ENCODE measurements at places on chromosomes 4 and X. TPM values are rescaled to one million over a fixed set of nuclear protein-coding genes. Genes with fewer than 3 reads are reported as not detected.
A peak's percentile ranks its signal among the peaks of the same experiment; 100 is the strongest.

The ADGRL3 gene
- total RNA-seq = 4.2 TPM

DNA sequence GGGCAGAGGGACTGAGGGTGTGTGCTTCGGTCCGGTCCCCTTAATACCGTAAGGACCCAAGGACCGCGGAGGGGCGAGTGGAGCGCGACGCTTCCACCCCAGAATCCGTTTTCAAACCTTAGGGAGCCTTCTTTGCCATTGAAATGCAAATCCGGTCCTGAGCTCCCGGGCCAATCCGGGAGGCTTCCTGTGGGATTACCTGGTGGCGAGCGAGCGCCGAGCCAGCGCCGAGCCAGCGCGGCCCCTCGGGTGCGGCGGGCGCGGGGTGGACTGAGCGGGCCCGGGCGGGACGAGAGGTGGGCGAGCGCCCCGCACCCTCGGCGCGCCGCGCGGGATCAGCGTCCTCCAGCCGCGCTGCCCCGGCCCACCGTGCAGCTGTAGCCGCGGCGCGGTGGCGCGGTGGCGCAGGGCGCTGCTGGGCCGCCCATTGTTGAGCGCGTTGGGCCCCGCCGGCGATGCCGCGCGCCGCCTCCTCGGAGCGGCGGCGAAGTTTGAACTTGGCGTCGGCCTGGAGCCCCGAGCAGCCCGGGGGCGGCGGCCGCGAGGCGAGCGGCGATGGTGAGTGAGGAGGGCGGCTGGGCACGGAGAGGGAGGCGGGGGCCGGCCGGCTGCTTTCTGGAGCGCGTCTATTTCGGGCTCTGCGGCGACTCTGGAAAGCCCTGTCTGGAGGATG is 208.7 kb downstream of the SOWAHB start:
- H3K36me3 ChIP-seq = no peaks in the 10 kb centered on the region
- H3K4me3 ChIP-seq = peak overlapping the region; percentile 70
- no peak for DNase-seq
- peak overlapping the region; percentile 95 for H3K27ac ChIP-seq
- peaks cover 3% of the 10 kb centered on the region for H3K4me1 ChIP-seq

- no peaks in the 10 kb centered on the region for H3K4me1 ChIP-seq
- DNase-seq = no peak
- H3K36me3 ChIP-seq = no peaks in the 10 kb centered on the region
- no peaks in the 10 kb centered on the region for H3K27me3 ChIP-seq
- H3K27ac ChIP-seq = no peak overlapping the region
- no peak overlapping the region for H3K4me3 ChIP-seq
Measured at GRCh38 chrX:103418811-103419340, 42.5 kb downstream of the BEX3 start.

GRCh38 chr4:76718021-76718420 is 179.9 kb downstream of the SOWAHB start:
- H3K4me1 ChIP-seq = peaks cover 11% of the 10 kb centered on the region
- DNase-seq = no peak
- H3K4me3 ChIP-seq = no peak overlapping the region
- H3K36me3 ChIP-seq = no peaks in the 10 kb centered on the region
- no peaks in the 10 kb centered on the region for H3K27me3 ChIP-seq

The RPL39 gene
- total RNA-seq = 9,033 TPM

The NAP1L2 gene
- total RNA-seq = 2.6 TPM

DNA sequence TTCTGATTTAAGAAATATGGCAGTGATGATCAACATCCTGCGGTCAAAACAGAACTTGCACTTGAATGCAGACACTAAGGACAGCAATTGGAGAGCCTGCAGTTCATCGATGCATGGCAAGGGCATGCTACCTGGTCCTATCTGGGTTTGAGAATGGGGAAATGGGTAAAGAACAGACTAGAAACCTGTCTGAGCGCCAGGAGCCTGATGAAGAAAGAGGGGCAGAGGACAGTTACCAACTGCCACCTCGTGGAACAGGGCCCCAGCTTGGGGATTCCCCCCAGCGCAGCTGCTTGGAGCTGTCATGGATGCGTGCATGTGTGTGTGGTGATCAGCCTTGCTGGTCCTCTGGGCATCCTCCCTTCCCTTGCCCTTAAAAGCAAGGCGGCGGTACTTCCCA is 30.2 kb upstream of the NKRF start:
- no peak for DNase-seq
- H3K27me3 ChIP-seq = peaks cover 10% of the 10 kb centered on the region
- H3K36me3 ChIP-seq = no peaks in the 10 kb centered on the region
- H3K4me3 ChIP-seq = no peak overlapping the region
- H3K27ac ChIP-seq = no peak overlapping the region
- no peaks in the 10 kb centered on the region for H3K4me1 ChIP-seq

- no peaks in the 10 kb centered on the region for H3K4me1 ChIP-seq
- H3K27me3 ChIP-seq = no peaks in the 10 kb centered on the region
- H3K27ac ChIP-seq = no peak overlapping the region
- H3K4me3 ChIP-seq = no peak overlapping the region
Measured at GRCh38 chr4:6207602-6208001, 7.3 kb upstream of the JAKMIP1 start.

DNA sequence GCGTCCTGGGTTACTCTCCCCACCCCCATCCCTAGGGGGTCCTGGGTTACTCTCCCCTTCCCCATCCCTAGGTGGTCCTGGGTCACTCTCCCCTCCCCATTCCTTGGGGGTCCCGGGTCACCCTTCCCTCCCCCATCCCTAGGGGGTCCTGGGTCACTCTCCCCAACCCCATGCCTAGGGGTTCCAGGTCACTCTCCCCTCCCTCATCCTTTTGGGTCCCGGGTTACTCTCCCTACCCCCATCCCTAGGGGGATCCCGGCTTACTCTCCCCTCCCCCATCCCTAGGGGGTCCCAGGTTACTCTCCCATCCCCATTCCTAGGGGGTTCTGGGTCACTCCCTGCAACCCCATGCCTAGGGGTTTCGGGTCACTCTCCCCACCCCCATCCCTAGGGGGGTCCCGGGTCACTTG is 1.5 kb downstream of the ASMTL start:
- no peaks in the 10 kb centered on the region for H3K27me3 ChIP-seq
- peak overlapping the region; percentile 81 for H3K4me3 ChIP-seq
- H3K36me3 ChIP-seq = no peaks in the 10 kb centered on the region
- peak overlapping the region; percentile 80 for H3K27ac ChIP-seq
- no peak for DNase-seq

The RENBP gene
- 50.7 TPM for total RNA-seq

- no peak for DNase-seq
- no peaks in the 10 kb centered on the region for H3K4me1 ChIP-seq
- no peak overlapping the region for H3K4me3 ChIP-seq
Measured at GRCh38 chrX:69303231-69303630, 138.0 kb upstream of the PJA1 start.

The NSUN7 gene
- total RNA-seq = 9.5 TPM

- no peaks in the 10 kb centered on the region for H3K36me3 ChIP-seq
- H3K4me3 ChIP-seq = no peak overlapping the region
- H3K4me1 ChIP-seq = no peaks in the 10 kb centered on the region
- DNase-seq = no peak
- no peak overlapping the region for H3K27ac ChIP-seq
Measured at GRCh38 chrX:123830309-123830708, 29.5 kb upstream of the XIAP start.

The CENPE gene
- 1.3 TPM for total RNA-seq

The TAF9B gene
- 25.2 TPM for total RNA-seq

DNA sequence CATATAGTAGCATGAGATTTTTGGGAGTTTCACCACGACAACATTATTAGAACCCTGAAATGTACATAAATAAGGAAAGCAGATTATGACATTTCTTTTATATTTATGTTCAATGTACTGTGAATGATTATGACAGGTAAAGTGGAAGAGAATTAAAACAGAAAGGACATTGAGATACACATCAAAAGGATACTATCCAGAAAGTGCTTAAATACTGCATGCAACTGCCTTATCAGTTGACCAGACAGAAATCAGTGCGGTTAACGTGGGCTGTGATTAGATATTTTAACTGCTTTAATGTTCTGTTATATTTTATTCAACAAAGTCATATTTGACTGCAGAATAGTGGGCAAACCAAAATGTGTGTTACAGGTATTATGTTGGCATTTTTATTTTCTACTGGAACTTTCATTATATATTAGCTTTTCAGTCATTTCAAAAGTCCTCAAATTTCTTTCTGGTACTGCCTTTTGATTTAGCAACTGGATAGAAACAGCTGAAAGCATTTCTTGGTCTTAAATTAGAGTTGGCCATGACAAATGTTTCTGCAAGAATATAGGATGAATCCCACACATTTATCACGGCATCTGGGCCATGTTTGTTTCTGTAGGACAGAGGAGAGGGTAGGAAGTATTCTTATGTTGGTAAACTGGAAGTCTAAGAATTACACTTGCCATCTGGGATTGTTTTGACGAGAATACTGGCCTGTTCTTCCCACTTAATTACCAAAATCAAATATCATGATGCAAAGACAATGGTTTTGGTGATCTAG is 255.2 kb downstream of the SLC39A8 start:
- DNase-seq = no peak
- no peaks in the 10 kb centered on the region for H3K4me1 ChIP-seq
- H3K4me3 ChIP-seq = no peak overlapping the region
- no peaks in the 10 kb centered on the region for H3K27me3 ChIP-seq
- H3K27ac ChIP-seq = no peak overlapping the region

- H3K27ac ChIP-seq = peak overlapping the region; percentile 92
- no peaks in the 10 kb centered on the region for H3K4me1 ChIP-seq
- H3K27me3 ChIP-seq = no peaks in the 10 kb centered on the region
- H3K36me3 ChIP-seq = no peaks in the 10 kb centered on the region
- no peak for DNase-seq
Measured at GRCh38 chrX:48737940-48738339, 23.6 kb upstream of the GLOD5 start.

GRCh38 chrX:150257353-150258175 is 105.6 kb upstream of the MAMLD1 start:
- H3K27ac ChIP-seq = no peak overlapping the region
- no peak for DNase-seq
- no peaks in the 10 kb centered on the region for H3K27me3 ChIP-seq
- no peak overlapping the region for H3K4me3 ChIP-seq

The ZNF157 gene
- total RNA-seq = 0.29 TPM

The FAM241A gene
- total RNA-seq = 7.5 TPM

DNA sequence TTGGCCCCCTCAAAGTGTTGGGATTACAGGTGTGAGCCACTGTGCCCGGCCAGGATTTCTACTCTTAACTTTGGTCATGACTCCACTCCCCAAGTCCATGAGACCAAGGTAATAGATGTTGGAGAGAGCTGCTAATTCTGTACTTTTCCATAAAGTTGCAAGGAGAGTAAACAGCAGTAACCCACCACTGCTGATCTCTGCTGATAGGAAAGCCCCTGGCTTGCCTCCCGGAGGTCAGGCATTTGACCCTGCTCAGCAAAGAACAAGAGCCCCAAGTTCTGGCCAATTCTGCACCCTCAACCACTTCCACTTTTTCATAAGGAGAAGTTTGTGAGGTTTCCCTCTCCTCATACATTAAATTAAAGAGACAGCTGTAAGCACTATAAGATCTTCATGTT is 143.0 kb downstream of the RASL11B start:
- no peaks in the 10 kb centered on the region for H3K36me3 ChIP-seq
- no peaks in the 10 kb centered on the region for H3K4me1 ChIP-seq
- no peak overlapping the region for H3K27ac ChIP-seq
- no peak for DNase-seq
- no peak overlapping the region for H3K4me3 ChIP-seq
- H3K27me3 ChIP-seq = no peaks in the 10 kb centered on the region

The INPP4B gene
- 15.8 TPM for total RNA-seq

GRCh38 chr4:185729391-185729804 is 82.6 kb downstream of the SORBS2 start:
- no peak for DNase-seq
- H3K4me1 ChIP-seq = no peaks in the 10 kb centered on the region
- H3K27ac ChIP-seq = peak overlapping the region; percentile 62
- H3K36me3 ChIP-seq = no peaks in the 10 kb centered on the region
- H3K4me3 ChIP-seq = no peak overlapping the region

DNA sequence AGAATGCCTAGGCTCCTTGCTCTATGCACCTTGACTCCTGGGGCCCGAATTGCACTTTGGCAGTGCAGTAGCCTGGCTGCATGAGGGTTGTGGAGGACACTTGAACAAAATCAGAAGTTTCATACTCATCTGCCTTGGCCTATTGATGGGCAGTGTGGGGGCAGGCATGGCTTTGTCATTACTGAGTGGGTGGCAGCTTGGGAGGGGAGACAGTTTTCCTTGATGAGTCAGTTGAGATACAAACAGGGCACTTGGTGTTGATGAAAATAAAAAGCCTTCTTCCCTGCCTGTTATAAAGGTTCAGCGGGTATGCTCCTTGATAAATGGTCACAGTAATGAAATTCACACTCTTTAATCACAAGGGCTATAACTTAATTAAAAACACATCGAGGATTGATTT is 126.8 kb upstream of the MAMLD1 start:
- DNase-seq = no peak
- no peaks in the 10 kb centered on the region for H3K4me1 ChIP-seq
- no peak overlapping the region for H3K27ac ChIP-seq
- H3K36me3 ChIP-seq = no peaks in the 10 kb centered on the region

- no peaks in the 10 kb centered on the region for H3K4me1 ChIP-seq
- no peak overlapping the region for H3K4me3 ChIP-seq
- no peak for DNase-seq
- H3K27ac ChIP-seq = no peak overlapping the region
Measured at GRCh38 chr4:94349193-94349592, 6.6 kb upstream of the HPGDS start.

DNA sequence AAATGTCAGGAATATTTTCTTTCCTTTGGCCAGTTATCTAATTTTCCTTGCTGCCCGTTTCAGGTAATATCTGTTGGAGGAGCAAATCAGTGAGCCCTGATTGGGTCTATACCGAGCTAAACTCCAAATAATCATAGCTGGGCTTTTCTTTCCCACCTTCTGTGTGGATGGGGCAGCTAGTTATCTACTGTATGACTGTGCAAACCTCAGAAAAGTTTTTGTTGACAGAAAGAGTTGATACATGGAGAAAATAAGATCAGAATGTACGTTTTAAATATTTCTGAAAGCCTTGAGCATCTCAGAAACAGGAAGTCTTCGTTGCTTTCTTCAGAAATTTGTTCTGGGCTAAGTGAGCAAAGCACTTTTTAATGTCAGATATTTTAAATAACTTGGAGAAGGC is 6.2 kb upstream of the CXCL5 start:
- H3K4me3 ChIP-seq = no peak overlapping the region
- H3K27ac ChIP-seq = no peak overlapping the region
- H3K4me1 ChIP-seq = no peaks in the 10 kb centered on the region
- no peak for DNase-seq
- H3K36me3 ChIP-seq = no peaks in the 10 kb centered on the region

Measured in breast epithelium (tissue), 4 donors.